LoVo (cell line): ENCODE measurements at places on chromosomes 12 and 14.

DNA sequence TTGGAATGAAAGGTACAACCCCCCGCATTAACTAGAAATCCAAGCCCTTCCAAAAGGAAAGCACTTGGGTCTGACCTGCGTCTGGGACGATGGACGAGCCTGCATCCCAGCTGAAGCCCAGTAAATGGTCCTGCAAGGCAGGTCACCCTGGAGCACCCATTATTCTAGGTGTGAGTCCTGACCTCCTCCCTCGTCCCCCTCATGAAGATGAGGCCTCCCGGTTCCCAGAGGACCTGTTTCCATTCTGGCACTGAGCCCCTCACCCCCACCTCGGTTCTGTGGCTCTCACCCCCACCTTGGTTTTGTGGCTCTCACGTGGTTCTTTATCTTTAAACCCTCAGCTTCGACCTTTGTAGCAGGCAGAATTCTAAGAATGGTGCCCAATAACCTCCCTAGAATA lies 7.3 kb downstream of the IFI27 start:
- no peak for DNase-seq

GRCh38 chr14:63475761-63476160 lies 67.4 kb downstream of the PPP2R5E start:
- no peak for DNase-seq

- no peak for DNase-seq
Observed at GRCh38 chr12:21718944-21719650, 55.4 kb downstream of the KCNJ8 start.

DNA sequence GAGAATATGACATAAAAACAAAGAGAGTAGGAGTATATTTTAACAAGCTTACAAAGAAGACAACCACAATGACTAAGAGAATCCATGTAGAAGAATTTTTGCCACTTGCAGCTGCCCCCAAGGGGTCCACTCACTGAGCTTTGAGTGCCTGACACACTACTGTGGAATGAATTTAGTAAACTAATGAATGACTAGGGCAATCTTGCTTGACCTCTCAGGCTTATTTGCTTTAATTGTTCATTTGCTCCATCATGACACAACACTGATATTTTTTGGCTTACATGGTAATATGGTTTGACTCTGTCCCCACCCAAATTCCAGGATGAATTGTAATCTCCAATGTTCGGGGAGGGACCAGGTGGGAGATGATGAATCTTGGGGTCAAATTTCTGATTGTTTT lies 249.1 kb upstream of the FAR2 start:
- no peak for DNase-seq

GRCh38 chr12:10590966-10591365 lies 22.4 kb downstream of the MAGOHB start:
- DNase-seq, result no peak

GRCh38 chr14:56414236-56414635 lies 165.4 kb upstream of the TMEM260 start:
- no peak for DNase-seq

DNA sequence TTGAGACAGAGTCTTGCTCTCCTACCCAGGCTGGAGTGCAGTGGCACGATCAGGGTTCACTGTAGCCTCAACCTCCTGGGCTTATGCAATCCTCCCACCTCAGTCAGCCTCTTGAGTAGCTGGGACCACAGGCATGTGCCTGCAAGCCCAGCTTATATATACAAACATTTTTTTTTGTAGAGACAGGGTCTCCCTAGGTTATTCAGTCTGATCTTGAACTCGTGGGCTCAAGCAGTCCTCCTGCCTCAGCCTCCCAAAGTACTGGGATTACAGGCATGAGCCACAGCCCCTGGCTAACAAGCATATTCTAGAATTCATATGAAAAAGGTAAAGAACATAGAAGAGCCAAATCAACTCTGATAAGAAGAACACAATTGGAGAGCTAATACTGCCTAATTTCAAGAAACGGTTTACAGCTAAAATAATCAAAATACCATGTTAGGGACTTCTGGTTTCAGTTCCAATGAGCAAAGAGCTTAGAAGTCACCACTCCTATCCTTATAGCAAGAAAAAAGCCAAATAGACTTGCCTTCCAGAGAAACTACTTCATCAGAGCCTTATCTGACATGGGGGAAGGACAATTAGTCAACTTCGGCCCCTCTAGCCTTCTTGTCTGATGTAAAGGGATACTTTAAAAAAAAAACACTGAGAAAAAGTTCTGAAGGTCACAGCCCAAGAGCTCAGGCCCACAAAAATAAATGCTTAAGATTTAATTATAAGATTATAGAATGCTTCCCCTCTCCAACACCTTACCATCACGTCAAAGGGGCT lies 37.6 kb downstream of the TMEM116 start:
- DNase-seq, result no peak

DNA sequence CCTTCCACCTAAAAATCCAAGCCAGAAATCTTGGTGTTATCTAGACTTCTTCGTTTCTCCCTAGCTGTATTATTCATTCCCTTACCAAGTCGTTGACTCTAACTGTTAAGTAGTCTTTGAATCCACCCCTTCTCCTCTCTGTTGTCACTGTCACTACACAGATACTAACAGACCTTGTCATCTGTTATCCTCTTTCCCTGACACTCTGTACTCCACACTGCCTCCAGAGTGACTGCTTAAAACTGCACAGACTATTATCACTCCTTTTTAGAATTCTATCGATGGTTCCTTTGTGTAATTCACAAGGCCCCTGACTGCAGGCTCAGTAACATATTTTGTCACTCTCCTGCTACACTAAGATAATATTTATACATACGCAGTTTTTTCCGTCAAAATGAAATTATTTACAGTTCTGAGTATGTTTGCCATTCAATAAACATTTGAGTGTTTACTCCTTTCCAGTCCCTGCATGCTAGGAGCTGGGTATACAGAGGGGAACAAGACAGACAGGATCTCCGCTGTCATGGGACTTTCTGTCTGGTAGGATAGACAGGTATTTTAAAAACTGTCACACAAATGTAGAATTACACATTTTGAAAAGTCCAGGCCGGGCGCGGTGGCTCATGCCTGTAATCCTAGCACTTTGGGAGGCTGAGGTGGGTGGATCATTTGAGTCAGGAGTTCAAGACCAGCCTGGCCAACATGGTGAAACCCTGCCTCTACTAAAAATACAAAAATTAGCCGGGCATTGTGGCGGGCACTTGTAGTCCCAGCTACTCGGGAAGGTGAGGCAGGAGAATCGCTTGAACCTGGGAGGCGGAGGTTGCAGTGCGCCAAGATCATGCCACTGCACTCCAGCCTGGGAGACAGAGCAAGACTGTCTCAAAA lies 3.8 kb downstream of the MARS1 start:
- no peak for DNase-seq
